ENCODE measurements at places on chromosomes 3 and 15.

GRCh38 chr15:63969652-63970421, 76.4 kb downstream of the DAPK2 start:
- DNase-seq = no peak

DNA sequence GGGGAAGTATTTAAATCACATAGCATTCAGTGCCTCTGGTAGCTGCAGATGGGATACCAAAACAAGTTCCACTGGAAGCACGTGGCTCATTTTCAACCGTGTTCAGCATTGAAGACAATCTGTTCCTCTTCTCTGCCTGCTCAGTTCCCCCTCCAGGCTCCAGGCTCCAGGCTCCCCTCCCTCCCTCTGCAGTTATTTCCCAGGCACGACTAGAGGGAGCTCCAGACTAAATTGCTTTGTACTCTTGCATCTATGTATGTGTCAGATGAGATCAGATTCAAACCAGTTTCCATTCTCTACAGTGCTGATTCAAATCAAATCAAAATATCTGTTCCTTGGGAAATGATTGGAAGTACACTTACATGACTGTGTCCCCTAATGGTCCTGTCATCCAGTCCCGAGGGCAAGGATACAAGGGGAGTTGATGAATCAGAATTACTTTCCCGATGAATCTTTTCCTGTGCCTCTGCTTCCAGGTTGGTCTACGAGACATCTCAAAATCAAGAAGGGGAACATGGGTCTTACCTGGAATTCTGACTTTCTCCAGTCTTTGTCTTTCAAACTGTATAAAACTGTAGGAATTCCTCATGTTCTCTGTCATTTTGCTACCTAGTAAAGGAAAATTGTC, 600.5 kb downstream of the EDEM1 start:
- DNase-seq = no peak

DNA sequence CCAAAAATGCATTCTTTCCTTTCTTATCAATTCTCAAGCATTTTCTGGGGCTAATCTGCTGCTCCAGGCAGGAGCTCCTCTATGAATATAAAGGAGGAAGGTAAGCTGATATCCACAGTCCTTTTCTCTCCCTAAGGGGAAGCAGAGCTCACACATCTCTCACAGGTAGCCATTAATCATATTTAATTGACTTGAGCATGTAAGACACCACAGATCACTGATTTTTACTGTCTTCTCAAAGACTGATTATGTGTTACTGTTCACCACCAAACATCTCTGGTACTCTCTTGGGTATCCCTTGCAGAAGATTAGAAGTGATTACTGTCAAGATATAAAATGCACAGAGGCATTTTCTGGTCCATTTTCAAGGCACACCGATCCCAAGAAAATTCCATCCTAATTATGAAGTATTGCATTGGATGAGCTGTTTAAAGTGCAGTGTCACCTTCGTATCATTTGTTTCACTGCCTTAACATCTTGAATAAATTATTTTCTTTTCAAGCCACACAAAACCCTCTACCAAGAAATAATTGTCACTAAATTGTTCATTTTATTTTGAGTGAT, 100.7 kb downstream of the ARPP21 start:
- DNase-seq = no peak

DNA sequence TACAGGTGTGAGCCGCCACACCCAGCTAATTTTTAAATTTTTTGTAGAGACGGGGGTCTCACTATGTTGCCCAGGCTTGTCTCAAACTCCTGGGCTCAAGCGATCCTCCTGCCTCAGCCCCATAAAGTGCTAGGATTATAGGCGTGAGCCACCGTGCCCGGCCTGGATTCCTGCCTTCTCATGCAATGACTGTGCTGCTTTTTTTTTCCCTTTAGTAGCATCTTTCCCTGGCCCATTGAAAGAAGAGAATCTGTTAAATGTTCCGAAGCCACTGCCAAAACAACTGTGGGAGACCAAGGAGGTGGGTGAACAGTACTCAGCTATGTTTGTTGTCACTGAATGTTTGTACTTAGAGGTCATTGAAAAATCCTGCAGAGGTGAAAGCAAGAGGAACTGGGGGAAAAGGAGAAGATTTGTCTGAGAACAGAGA, 88.0 kb downstream of the CRTC3 start:
- DNase-seq = no peak

- DNase-seq = peak; percentile 17
These were observed 43.2 kb downstream of the KLHL25 start for GRCh38 chr15:85751291-85752123.

- peak; percentile 20 for DNase-seq
These were observed 245.9 kb upstream of the TOPAZ1 start for GRCh38 chr3:43995547-43996378.

DNA sequence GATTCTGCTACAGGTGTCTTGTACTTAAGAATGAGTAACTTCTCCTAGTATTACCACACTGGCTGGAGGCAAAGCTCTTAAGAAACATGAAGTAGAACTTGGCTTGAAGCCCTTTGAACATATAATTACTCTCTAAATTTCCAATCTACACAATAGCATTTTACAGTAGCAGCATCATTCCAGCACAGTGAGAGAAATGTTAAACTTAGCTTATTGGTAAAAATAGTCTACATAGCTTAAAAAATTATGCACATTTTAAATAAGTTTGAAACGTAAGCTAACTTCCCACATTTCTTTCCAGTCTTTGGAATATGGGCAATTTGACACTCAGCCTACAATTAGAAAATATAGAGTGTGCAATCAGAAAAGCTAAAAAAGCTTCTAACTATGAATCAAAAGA, 32.8 kb upstream of the TOP2B start:
- no peak for DNase-seq

All from activated T-cell treated with anti-CD3 and anti-CD28 coated beads, Interleukin-2, amount 50 U/mL, for 1 hour (primary cell).